NCI-H1436 treated with DMSO at 0.1 percent for 48 hours (cell line): ENCODE measurements at places on chromosomes 16 and 17.

DNA sequence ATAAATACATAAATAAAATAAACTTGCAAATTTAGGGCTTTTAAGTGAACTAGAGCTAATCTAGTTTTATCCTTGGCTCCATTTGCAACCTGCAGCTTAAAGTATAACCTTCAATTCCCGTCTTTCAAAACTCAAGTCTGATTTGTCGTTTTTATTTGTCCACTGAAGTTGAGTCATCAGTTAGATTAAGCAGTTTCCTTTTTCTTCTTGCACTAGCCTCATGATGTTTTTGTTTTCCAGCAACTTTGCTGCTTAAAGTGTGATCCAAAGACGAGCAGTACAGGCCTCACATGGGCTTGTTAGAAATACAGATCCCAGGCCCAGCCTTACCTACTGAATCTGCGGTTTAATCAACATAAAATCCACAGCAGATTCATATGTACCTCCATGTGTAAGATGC is 13.8 kb downstream of the ARSG start:
- no peak for DNase-seq

DNA sequence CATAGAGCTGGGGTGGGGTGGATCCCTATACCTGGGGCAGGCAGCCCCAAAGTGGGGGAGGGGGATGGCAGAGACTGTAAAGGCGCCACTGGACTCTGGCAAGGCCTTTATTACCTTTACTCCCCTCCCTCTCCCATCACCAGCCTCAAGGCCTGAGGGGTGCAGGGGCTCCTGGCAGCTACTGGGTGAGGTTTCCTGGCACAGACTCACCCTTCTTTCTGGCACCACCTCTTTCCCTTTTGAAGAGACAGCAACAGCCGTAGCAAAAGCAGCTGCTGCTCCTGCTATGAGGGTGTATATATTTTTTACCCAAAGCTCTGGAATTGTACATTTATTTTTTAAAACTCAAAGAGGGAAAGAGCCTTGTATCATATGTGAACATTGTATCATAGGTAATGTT is 17.6 kb downstream of the RAPGEFL1 start:
- DNase-seq = no peak

GRCh38 chr16:817001-817906 is 16.7 kb upstream of the GNG13 start:
- no peak for DNase-seq

- DNase-seq = no peak
Observed at GRCh38 chr16:12925026-12925800, 23.8 kb downstream of the SHISA9 start.

- no peak for DNase-seq
Observed at GRCh38 chr16:17633181-17633951, 162.6 kb upstream of the XYLT1 start.

DNA sequence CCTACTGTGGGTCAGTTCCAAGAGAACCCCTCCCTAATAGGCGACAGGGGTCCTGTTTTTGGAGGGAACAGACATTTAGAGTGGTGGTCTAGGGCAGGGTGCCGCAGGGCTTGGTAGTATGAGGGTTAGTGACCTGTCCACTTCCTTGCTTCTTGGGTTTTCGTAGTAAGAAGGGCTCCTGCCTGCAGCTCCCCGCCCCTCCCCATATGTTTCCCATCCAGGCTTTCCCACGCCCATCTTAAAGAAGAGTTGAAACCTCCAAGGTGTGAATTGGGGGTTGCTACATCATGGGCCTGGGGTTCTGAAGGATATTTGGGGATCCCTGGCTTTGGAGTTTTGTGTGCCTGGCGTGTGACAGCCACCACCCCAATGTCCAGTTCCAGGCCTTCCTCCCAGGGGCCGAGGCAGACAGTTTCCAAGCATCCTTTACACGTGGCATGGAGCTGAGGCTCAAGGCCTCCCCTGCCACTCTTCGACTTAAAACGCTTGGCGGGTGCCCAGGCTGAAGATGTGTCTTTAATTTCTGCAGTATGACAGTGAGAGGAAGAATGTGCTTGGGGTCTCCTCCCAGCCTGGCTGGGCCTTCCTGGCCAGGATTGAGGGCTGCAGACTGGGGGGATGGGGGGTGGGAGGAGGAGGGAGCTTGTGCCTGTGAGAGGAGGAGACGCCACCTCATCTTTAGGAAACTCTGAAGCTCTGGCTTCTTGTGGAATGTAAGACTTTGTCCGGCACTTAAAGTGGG is 2.3 kb upstream of the COL1A1 start:
- no peak for DNase-seq
